ENCODE measurements at places on chromosomes 5 and 9.

DNA sequence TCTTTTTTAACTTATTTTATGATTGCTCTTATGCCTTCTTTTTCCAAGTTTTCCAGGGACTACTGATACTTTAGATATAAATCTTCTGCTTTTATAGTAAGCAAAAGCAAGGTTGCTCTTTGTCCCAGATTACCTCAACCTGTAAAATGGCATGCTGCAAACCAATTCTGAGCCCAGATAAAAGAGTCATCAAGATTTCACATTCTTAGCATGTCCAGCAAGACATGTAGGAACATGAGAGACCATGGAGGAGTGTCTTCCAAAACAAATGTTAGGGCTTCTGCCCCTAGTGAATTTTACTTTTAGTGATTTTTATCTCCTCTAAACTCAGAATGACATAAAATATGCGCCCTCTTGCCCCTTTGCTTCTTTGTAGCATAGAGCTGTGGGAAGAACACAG is 7.0 kb upstream of the CDC20B start:
- no peak for DNase-seq
- H3K36me3 ChIP-seq: no peaks in the 10 kb centered on the region
- H3K4me1 ChIP-seq: peaks cover 10% of the 10 kb centered on the region
- no peak overlapping the region for H3K4me3 ChIP-seq
- peaks cover 49% of the 10 kb centered on the region for H3K27me3 ChIP-seq

GRCh38 chr9:5628183-5628529 is 751 bp upstream of the RIC1 start:
- H3K36me3 ChIP-seq: no peaks in the 10 kb centered on the region
- DNase-seq: no peak
- no peaks in the 10 kb centered on the region for H3K27me3 ChIP-seq
- peak overlapping the region; percentile 88 for H3K4me3 ChIP-seq
- peaks cover 42% of the 10 kb centered on the region for H3K4me1 ChIP-seq

DNA sequence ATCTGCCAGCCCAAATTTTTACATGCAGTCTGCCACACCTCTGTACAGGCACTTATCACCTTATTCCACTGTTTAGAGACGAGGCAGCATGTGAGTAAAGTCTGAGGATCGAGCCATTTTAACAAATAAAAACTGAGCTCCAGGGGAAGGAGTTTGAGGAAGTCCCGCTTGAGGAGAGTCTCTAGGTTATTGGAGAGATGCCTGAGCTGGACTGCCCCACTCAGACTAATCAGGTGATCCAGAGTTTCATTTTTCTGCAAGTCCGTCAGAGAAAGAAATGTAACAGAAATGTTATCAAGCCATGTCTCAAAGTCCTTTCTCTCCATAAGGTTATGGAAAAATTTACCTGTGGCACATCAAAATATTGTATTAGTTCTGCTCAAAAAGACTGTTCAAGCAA is 5.3 kb downstream of the FBXW2 start:
- peaks cover 39% of the 10 kb centered on the region for H3K36me3 ChIP-seq
- no peak overlapping the region for H3K27ac ChIP-seq
- H3K4me3 ChIP-seq: no peak overlapping the region
- H3K4me1 ChIP-seq: peaks cover 40% of the 10 kb centered on the region

DNA sequence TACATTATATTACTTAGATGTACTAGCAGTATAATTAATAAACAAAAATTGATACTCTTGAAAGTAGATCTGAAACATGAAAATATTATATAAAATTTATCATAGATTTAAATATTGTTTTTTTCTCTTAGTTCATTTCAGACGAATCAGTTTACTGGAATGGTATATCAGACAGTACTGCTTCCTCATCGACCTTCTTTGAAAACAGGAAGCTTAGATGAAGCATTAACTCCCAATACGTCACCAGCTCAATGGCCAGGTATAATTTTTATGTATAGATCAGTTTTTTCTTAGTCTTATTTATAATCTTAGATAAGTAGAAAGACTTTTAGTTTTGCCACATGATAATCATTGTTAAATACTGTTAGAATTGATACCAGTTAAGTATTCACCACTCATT is 106.3 kb downstream of the DMXL1 start:
- H3K4me3 ChIP-seq: no peak overlapping the region
- H3K4me1 ChIP-seq: no peaks in the 10 kb centered on the region
- H3K36me3 ChIP-seq: peaks cover 10% of the 10 kb centered on the region

DNA sequence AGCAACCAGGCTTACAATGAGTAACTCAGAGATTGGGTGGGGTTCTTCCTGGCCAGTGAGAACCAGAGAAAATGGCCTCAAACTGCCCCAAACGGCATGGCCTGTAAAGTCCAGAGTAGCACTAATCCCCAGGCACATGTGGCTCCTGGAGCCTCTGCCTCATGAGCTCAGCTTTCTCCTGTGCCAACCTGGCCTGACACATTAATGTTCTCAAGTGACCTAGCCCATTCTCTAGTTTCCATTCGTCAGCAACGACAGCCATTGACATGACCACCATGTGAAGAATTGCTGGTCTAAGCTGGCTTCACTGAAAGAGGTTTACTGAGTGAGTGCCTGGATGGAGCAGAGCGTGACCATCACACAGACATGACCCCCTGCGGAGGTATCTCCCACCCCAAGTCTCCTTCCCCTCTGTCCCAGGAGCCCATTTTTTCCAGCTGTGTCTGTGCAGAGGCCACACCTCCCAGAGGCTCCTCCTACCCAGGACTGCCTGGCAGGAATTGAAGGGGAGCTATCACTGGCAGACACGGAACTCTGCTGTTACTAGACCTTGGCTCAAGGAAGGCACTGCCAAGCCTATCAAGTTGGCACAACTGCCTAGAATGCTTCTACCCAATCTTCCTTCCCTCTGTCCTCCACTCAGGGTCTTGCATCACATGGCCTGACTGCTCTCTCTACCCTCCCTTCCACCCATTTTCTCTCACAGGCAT is 59.0 kb upstream of the BOD1 start:
- peaks cover 5% of the 10 kb centered on the region for H3K27me3 ChIP-seq
- H3K4me3 ChIP-seq: no peak overlapping the region
- H3K4me1 ChIP-seq: no peaks in the 10 kb centered on the region
- DNase-seq: no peak

DNA sequence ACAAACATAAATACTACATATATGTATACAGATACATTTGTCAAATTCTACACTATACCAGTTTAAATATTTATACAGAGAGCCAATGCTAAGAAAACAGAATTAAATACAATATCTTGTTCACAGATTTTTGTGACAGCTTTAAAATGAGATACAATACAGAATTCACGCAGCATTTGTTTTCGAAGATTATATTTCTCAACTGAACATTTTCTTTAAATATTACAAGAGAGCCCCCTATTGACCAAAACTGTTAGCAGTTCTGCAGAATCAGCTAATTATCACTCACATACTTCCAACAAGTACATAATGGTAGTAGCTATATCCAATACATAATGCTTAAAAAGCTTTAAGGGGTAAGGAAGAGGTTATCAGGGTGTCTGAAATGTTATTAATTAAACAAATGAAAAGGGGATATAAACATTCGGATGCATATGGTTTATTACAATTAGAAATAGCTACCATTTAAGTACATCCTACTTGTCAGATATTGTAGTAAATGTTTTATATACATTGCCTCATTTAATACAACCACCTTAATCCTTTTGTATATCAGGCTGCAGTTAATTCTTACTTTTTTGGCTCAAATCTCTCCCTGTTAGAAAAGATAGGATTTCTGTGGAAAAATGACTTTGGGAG is 31.7 kb downstream of the ZDHHC21 start:
- H3K27ac ChIP-seq: no peak overlapping the region
- H3K4me1 ChIP-seq: no peaks in the 10 kb centered on the region
- peaks cover 6% of the 10 kb centered on the region for H3K36me3 ChIP-seq
- H3K4me3 ChIP-seq: no peak overlapping the region
- DNase-seq: no peak

GRCh38 chr5:177162379-177162778 is 28.8 kb downstream of the NSD1 start:
- H3K36me3 ChIP-seq: peaks cover 40% of the 10 kb centered on the region
- H3K27ac ChIP-seq: no peak overlapping the region
- peaks cover 6% of the 10 kb centered on the region for H3K4me1 ChIP-seq
- no peak overlapping the region for H3K4me3 ChIP-seq
- no peak for DNase-seq

DNA sequence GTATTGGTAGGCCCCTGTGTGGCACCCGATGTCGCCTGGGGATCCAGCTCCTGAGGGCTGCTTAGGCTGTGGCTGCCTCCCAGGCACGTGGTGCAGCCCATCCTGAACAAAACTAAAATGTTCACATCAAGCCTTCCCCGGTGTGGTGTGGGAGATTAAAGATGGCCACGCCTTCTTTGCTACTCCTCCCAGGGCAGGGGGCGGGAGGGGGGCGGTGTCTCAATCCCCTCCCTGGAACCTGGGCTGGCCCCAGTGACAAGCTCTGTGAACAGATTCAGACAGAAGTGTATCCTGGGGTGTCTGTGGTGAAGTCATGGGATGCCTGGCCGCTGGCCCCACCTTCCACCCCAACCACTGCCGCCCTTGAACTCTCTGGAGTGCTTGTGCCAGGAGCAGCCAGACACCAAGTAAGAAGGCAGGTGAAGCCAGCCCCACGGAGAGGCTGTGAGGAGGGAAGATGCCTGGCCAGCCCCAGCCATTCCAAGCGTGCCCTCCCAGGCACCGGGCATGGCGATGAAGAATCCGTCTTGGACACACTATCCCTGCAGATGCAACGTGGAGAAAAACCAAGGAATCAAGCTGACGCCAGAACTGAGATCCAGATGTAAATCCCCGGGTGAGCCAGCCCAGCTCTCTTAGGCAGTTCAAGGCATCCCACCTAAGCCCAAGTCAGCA is 75.8 kb downstream of the AK8 start:
- no peaks in the 10 kb centered on the region for H3K36me3 ChIP-seq
- peaks cover 15% of the 10 kb centered on the region for H3K27me3 ChIP-seq
- DNase-seq: no peak
- no peak overlapping the region for H3K27ac ChIP-seq
- H3K4me3 ChIP-seq: no peak overlapping the region
- H3K4me1 ChIP-seq: peaks cover 15% of the 10 kb centered on the region

DNA sequence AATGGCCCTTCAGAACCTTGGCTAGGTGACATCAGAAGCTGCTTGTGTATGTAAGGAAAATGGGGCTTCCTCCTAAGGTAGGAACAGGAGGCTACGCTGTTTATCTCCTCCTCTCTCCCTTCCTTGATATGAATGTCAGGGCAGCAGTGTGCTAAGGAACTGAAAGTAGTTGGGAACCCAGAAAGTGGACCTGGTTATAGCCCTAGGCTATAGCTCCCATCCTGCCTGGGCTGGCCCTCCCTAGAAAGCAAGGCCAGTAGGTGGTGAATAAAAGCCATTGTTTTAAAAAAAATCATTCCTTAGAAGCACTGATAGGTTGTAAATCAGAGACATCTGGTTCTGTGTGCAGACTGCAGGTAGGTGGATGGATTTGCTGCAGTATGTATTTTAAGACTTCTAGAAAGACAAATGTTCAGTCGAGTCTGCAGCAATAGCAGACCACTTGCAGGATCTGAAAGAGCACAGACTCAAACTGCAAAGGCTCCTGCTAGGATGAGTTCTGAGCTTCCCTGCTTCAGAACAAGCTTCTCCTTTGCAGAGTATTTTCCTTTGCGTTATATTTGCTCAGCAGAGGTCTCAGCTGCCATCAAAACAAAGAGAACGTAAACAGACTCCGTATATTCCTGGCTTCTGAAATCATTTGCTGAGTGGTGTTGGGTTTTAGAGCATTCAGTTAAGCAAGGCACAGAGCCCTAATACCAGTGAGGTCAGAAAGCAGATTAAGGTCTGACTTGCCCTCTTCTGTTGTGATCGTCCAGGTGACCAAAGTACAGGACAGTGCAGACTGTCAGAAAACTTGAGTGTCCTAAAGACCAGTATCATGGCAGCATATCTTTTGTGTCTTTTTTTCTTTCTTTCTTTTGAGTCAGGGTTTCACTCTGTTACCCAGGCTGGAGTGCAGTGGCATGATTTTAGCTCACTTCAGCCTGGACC is 20.1 kb upstream of the CFAP157 start:
- H3K4me3 ChIP-seq: no peak overlapping the region
- no peak overlapping the region for H3K27ac ChIP-seq
- H3K27me3 ChIP-seq: no peaks in the 10 kb centered on the region
- no peak for DNase-seq
- no peaks in the 10 kb centered on the region for H3K36me3 ChIP-seq

DNA sequence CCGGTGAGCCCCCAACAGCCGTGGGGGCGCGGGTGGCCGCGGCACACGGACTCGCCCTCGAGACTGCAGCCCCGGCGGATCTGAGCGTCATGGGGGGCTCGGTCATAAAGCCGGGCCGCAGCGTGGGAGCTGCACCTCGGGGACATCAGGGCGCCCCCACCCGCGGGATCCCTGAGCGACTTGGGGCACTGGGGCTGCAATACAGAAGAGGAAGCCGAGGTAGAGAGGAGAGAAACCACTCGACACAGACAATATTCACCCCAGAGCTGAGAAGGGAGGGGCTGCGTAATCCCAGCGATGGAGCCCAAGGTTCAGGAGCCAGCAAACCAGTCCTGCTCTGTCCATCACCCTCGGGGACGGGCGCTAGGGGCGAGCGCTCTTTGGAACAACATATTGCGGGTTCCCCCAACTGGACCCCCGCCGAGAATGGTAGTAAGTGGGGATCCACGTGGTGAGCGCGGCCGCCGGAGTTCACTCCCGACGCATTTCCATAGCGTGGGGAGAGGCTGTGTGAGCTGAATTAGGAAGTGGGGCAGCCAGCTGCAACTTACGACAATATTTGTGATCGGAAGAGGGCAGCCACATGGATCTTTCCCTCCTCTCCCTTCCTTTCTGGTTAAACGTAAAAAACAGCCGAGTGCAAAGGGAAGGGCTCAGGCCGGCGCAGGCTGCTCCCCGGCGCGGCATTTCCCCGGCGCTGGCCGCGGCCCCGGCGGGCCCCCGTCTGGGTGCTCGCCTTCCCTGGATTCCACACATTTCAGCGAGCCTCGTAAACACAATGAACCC is 9.9 kb downstream of the PTCH1 start:
- H3K36me3 ChIP-seq: no peaks in the 10 kb centered on the region
- H3K27me3 ChIP-seq: peaks cover 11% of the 10 kb centered on the region
- H3K27ac ChIP-seq: peak overlapping the region; percentile 13
- no peak for DNase-seq
- H3K4me1 ChIP-seq: peaks cover 58% of the 10 kb centered on the region
- peak overlapping the region; percentile 86 for H3K4me3 ChIP-seq

DNA sequence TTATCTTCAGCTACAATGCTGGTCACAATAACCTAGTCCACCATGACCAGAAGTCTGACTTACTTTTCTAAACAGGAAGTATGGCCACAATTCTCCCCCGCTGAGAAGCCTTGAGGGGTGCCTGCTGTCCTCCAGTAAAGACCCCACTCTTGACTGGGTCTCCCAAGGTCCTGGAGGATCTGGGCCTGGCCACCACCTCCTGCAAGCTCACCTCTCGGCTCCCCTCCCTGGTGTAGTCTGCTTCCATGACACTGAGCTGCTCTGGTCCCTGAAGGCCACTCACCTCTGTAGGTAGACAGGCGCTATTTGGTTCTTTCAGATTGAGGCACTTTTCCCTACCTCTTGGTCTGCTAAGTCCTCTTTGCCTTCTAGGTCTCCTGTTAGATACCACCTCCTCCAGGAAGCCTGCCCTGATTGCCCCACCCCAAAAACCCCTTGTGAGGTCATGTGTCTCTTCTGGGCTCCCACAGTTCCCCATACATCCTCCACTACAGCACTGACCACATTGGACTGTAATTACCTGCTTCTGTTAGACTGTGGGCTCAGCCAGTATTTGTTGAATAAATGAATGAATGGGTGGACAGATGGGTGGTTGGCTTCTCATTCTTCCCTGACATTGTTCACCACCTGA is 62.6 kb upstream of the IER5L start:
- no peaks in the 10 kb centered on the region for H3K36me3 ChIP-seq
- H3K4me1 ChIP-seq: peaks cover 28% of the 10 kb centered on the region
- no peak overlapping the region for H3K4me3 ChIP-seq
